ENCODE measurements at places on chromosomes 5 and 9.

DNA sequence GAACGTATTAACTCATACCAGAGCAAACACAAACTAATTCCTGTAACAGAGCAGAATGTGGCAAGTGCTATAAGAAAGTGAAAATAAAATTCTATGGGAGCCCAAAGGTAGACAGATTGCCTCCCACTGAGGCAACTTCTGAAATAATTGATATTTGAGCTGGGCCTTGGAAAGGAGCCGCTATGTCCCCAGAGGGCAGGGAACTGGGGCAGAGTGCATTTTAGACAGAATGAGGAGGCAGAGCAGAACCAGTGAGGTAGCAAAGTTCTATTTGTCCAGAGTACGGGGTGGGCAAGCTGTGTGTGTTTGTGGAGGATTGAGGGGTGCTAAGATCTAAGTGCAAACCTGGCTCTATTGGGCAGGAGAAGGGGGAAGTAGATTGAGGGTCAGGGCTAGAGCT lies 19.8 kb downstream of the CDO1 start:
- DNase-seq = no peak

- DNase-seq = no peak
Measured at GRCh38 chr9:22008384-22008716, 755 bp downstream of the CDKN2B start.

GRCh38 chr5:80934751-80935150 lies 25.4 kb upstream of the RASGRF2 start:
- DNase-seq = no peak

DNA sequence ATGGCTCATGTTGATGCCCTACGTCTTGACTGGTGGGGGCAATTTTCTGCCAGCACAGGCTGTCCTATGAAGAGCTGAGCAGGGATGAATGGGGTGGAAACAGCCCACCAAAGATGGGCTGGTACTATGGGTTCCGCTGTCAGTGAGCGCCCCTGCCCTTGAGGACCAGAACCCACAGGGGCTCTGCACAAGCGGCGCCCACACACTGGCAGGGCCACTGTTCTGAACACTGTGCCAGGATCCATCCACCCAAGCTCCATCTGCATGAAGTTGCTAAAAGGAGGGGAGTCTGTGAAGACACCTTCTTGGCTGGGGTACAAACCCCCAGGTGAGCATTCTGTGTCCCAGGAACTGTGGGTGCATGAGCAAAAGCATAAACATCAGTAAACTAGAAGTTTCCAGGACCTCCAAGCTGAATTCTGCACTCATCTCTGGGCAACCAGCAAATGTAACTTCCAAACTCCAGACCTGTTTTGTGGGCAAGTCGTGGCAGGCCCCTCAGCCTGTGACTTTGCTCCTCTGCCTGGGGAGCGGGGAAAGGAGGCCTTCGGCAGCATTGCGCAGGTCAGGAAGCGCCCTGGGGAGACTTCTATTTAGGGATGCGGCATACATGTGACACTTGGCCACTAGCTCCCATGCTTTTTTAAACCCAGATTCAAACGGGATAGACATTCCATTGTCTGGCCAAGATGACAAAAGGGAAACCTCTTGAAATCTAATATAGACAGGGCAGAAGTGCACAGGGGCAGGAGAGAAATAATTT lies 48.9 kb downstream of the PTPN3 start:
- no peak for DNase-seq

GRCh38 chr5:142769251-142769792 lies 855 bp upstream of the ARHGAP26 start:
- DNase-seq = no peak

GRCh38 chr5:173178369-173178910 lies 34.1 kb downstream of the BNIP1 start:
- no peak for DNase-seq

GRCh38 chr5:10734037-10734709 lies 26.9 kb downstream of the DAP start:
- DNase-seq = no peak

DNA sequence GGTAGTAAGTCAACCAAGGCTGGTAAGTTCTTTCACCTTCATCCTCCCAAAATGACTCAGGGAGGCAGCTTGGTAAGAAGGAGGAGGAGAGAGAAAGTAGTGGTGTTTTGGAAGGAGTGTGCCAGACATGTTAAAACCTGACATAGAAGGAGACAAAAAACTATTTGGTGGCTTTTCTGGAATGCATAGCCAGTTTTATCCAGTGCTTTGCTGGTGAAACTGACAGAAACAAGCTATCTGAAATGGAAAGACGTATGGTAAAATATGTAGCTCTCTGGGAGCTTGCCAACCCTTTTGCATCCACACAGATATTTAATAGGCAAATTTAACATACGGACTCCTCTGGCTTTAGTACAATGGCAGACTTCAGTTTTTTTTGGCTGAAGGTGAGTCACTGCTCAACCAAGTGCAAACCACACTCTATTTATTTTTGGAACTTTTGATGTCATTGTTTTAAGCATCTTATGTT lies 45.4 kb downstream of the RAB14 start:
- peak; percentile 88 for DNase-seq

GRCh38 chr5:43609752-43610151 lies 6.8 kb downstream of the NNT start:
- no peak for DNase-seq

- no peak for DNase-seq
Measured at GRCh38 chr5:113917997-113918396, 404.5 kb downstream of the YTHDC2 start.

DNA sequence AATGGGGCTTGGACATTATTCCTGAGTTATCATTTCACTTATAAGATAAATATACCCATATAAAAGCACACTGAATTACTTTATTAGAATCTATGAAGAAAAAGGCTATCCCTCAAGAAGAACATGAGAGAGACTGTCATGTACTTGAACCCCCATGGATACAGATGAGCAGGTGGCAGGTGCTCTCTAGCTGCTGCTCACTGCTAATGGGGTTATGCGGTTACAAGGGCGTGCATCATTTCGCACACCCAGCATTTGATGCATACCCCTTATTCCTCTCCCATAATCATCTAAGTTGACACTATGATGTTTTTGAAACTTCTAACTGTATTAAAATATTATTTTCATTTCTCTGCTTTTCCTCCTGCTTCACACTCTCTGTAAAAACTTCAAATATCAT lies 16.4 kb downstream of the ITK start:
- DNase-seq = no peak

GRCh38 chr9:2299843-2300205 lies 284.7 kb downstream of the SMARCA2 start:
- no peak for DNase-seq

DNA sequence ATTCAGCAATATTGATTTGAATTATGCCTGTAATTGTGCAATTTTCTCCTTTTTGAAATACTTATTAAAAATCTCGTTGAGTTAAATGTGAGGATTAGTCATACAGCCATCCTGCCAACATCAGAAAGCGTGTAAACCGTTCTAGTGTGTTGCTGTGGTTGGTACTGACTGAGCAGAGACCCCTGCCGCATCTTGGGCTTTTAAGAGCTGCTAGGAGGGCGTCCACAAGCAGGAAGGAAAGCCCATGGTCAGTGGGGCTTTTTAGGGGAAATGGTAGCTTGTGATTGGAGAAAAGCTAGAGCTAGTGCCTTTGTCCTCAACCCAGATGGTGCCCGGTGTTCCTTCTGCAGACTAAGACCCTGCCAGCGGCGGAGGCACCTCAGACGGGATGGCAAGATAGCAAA lies 1.3 kb downstream of the SDHA start:
- DNase-seq = peak; percentile 48

DNA sequence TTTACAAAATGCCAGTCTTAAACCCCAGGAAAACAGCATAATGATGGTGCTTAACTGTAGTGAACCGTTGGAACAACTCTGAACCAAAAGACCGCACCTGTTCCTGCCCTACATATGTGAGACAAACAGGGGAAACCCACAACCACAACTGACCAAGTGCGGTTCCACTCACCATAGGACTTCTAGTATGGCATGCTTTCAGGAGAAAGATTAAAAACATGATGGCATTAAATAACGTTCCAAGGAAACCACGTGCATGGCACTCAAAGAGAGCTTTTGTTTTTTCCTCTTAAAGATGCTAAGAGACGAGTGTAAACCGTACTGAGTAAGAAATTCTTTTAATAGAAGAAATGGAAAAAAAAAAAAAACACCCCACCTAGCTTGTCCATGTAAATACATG lies 119.8 kb downstream of the SSBP2 start:
- no peak for DNase-seq

DNA sequence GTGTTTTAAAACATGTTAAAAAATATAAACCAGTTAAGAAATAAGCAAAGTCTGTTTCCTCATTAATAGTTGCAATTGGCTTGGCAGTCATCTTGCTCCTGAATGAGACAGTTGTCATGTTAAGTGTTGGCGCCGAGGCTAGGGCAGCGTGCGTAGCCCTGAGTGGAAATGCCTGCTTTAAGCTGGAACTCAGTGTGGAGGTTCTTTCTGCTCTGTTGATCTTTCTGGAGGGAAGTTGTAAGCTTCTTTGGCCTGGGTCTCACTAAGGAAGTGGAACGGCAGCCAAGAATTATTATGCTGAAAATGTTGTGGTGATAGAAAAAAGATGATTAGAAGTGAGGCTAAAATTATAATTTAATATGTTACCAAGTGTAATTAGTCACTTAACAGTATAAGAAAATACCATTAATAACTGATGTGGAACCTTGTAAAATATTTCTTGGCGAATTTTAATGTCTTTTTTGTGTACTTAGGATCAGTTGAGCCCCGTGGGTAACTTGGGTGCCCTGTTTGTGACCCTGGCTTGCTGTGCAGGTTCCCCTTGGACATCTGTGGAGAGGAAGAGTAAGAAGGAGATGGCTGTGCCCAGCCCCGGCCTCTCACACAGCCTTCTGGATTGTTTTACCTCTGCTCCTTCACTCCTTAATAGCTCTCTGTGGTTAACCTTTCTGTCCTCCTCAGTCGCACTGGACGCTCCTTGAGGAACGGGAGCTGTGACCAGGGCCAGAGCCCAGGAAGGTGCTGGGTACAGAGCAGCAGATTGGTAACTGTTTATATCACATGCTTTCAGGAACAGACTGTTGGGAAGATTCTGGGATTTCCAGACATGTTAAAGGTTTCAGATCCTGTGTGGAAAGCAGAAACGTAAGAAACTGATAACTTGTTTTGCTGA lies 31.0 kb downstream of the PCBD2 start:
- no peak for DNase-seq

DNA sequence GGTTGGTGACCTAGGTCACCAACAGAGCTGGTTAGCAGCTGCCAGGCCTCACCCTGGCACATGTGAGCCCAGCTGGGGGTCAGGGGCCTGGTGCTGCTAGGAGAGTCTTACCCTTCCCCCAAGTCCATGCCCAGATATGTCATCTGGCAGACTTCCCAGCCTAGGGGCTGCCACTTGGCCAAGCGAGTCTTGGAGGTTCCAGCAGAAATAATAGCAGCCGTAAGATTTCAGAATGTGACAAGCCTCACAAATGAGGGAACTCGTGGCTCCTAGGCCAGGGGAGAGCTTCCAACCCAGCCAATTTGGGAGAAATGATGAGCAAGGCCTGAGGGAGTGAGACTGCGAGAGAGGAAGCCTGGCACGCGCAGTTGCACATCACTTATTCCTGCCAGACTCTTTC lies 11.1 kb downstream of the URM1 start:
- no peak for DNase-seq

DNA sequence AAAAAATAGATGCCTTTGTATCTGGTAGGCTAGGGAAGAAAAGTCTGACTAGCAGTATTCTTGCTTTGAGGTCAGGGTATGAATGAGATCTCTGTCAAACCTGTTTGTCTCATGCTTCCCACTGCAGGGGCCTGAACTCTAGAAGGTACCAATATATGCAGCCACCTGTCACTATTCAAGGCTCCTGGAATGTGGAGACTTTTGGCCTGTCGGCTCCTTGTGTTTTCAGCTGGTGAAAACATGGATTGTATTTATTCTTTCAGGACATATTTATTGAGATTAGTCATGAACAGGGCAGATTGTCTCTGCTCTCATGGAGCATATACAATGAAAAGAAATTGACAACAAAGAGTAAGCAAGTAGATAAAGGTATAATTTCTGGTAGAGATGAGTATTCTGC lies 255.8 kb downstream of the ARHGAP26 start:
- DNase-seq = peak; percentile 43

DNA sequence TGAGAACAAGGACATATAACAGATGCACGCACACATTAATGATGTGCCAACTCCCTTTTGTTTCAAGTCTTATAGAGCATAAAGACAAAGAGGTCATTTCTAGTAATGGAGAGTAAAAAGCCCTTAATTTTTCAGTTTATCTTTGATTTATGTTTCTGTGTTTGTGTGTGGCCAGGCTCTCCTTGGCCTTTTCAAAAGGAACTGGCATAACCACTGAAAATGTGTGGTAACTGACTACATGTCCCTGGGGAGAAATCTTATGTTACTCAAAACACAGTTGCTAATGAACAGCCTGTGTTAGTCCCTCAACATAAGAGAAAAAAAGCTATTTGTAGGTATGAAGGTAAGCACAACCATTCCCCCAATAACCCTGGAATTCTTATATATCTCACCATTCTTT lies 47.6 kb upstream of the SHOC1 start:
- DNase-seq = no peak

DNA sequence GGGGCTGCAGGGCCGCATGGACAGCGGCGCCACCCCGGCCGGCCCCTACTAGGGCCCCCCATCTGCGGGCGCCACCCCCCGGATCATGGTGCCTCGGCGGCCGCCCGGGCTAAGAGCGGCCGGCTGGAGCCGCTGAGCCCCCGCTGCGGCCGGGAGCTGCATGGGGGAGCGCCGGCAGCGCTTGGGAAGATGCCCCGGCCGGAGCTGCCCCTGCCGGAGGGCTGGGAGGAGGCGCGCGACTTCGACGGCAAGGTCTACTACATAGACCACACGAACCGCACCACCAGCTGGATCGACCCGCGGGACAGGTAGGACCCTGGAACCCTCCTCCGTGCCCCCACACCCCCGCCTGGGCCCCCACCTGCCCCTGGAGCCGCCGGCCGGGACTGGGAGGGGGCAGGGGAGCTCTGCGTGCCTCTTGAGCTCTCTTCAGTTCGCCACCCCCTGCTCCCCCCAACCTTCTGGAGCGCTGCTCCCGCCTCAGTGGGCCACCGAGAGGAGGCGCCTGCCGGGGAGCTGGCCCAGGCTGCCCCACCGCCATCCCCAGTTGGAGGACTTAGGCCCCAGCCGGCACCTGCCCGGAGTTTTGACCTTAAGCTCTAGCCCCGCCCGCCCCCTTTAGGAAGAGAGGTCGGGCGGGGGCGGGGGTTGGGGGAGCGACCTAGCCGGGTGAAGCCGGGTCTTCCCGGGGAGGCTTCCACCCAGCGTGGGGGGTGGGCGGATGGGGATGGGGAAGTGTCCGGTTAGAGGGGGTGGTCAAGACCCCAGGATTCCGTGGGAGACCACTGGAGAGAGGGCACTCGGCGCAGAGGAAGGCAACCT lies 730 bp downstream of the WWC1 start:
- no peak for DNase-seq

DNA sequence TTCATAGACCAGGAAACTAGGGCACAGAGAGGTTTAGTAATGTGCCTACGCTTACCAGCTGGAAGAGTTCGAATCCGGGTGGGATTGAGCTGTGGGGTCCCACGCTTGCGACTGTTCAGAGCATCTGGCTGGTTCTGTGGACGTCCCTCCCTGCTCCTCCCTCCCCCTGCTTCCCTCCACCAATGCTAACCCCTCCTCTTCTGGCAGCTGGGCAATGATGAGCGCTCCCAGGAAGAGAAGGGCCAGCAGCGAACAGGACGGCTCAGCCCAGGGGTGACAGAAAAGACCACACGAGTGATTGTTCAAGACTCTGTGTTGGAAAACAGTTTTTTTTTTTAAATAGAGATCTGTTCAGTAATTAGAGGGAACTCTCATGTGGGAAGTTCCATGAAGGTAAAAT lies 6.9 kb downstream of the FAM163B start:
- DNase-seq = no peak
